Stimulated activated CD8-positive, alpha-beta memory T cell treated with anti-CD3 and anti-CD28 coated beads, Interleukin-15, amount 100 ng/mL, for 24 hours (primary cell): ENCODE measurements at places on chromosomes 2 and 18.

DNA sequence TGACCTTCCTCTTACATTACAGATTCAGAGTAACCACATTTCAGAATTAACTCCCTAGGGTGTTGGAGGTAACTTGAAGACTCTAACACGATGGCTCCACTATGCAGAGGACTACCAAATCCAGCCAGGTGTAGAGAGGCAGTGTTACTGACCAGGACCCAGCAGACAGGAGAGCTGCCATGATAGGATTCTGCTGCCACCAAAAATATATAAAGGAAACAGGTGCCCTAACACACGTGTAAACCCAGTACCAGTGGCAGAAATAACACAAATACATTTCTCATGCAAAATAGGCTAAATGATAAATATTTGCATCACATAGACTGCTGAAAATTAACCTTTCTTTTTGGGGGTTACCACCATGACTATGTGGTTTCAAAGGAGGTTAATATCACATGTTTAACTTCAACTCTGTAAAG lies 7.0 kb downstream of the ZBTB14 start:
- no peak for DNase-seq

DNA sequence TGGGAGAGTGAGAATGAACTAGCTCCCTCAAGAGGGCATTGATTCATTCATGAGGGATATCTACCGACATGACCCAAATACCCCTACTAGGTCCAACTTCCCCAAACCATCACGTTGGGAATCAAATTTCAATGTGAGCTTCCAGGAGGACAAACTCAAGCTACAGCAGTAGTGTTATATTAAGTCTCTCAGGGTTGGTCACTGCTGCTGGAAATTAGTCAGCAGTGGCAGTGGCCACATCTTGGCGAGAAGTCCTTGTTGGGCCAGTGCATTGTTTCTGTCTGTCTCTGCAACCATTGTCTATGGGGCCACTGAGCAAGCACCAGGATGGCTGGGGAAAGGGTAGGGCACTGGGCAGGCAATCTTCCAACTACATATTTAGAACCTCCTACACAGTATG lies 47.5 kb downstream of the THUMPD2 start:
- DNase-seq, result no peak

DNA sequence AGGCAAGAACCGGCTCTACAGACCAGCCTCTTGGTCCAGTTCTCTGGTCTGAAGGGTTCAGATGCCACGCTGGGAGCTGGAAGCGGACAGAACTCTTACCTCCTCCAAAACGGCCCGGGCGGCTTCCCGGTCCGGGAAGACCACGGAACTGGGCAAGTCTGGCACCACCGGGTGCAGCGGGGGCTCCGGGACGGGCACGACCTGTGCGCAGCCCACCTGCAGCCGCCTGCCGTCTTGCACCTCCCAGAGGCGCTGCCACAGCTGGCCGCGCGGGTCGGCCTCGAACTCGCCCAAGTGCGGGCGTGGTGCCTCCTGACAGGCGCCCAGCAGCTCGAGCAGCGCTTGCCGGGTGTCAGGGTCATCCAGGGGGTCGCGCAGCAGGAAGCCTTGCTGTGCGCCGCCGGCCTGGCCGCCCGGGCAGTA lies 773 bp downstream of the CMPK2 start:
- DNase-seq, result no peak

- DNase-seq, result no peak
These were observed 16.4 kb upstream of the NFU1 start for GRCh38 chr2:69453475-69454129.

DNA sequence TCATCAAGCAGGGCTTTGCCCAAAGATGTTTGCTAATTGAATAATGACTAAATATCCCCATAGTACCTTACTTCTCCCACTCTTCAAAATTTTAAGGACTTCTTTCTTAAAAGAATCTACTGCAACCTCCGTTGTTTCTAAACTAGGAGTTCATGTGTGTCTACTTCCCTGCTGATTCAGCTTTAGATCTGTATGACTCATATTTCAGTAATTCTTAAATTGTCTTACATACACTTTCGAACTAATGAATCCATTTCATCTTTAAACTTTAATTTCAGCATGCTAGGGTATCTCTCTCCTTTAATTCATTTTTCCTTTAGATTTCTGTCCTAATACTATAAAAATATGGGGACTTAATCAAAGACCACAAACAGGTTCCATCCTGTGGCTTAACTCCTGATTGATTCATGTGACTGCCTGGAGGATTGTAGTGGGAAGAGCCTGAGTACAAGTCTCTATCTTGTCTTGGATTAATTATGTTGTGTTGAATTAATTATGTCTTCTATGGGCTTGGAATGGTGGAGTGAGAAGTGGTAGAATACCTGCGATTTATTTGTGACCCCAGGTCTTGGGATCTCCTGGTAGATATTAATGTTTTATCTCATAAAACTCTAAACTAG lies 24.9 kb upstream of the COL5A2 start:
- no peak for DNase-seq

DNA sequence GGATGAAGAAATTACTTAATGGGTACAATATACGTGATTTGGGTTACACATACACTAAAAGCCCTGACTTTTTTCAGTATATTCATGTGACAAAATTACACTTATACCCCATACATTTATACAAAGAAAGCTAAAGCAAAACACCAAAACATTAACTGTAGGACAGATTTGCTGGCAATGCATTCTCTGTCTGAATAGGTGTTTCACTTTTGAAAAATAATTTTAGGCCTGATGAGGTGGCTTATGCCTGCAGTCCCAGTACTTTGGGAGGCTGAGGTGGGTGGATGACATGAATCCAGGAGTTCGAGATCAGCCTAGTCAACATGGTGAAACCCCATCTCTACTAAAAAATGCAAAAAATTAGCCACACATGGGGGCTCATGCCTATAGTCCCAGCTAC lies 301.5 kb upstream of the FAM98A start:
- no peak for DNase-seq

GRCh38 chr2:217415316-217415715 lies 555.5 kb upstream of the TNP1 start:
- no peak for DNase-seq

- DNase-seq, result peak; percentile 31
These were observed 38.8 kb upstream of the BMP10 start for GRCh38 chr2:68909793-68910674.

- DNase-seq, result no peak
These were observed 7.1 kb downstream of the NEUROD1 start for GRCh38 chr2:181673173-181673572.

DNA sequence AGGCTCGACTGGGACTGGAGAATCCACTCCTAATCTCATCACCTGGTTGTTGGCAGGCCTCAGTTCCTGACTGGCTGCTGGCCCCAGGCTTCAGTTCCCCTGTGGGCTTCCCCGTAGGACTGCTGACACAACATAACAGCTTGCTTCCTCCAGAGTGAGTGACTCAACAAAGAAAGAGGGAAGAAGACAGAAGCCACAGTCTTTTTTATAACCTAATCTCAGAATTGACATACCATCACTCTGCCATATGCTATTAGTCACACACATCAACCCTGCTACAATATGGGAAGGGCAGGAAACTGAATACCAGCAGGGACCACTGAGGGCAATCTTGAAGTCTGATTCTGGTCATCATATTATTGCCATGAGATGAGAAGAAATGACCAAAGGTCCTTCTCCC lies 76.8 kb upstream of the SLC14A2 start:
- no peak for DNase-seq

DNA sequence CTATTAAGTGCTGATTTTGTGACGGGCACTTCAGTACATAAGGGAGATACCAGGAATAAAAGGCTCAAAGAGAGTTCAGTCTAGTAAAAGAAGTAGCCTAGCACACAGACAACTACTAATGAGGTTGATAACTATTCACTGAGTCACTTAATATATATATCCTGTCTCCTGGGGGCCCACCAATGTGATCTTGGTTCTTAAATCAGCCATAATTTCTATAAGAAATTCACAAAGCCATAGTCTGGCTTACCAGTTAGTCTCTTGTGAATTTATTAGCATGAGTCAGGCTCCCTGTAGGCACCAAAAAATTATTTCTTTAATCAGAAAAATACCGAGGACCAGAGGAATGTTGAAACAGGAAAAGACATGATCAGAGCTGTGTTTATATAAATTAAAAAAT lies 10.4 kb downstream of the KCNE4 start:
- no peak for DNase-seq

GRCh38 chr2:196466581-196466980 lies 172.9 kb upstream of the CCDC150 start:
- DNase-seq, result no peak

DNA sequence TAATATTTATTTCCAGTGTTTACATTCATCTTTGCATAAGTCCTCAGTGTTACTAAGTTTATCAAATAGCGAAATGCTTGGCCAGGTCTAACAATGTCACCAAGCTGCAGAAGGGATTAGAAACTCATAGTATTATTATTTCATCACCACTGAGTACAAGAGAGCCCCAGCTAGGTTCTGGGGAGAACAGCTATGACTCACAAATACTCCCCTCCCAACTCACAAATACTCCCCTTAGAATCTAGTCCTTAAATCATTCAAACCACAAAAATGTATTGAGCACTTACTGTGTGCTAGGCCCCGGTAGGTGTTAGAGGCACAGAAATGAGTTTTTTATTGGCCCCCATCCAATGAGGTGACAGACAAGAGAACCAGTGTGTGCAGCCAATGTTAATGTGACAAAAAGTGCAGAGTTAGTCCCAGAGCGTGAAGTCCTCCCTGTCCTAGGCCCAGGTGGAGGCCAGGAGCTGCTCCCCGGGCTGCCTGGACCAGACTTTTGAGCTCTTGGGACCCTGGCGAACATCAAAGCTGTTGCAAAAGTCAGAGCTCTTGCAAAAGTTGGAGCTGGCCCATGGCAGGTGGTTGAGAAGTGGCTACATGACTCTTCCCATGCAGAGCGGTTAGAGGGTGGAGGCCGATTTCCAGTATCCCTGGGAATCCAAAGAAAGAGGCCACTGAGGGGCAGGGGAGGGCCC lies 9.8 kb downstream of the STEAP3 start:
- DNase-seq, result no peak

- DNase-seq, result no peak
These were observed 172.2 kb downstream of the LDLRAD4 start for GRCh38 chr18:13390711-13391110.

GRCh38 chr18:3186678-3187658 lies 32.8 kb downstream of the MYOM1 start:
- DNase-seq, result no peak

DNA sequence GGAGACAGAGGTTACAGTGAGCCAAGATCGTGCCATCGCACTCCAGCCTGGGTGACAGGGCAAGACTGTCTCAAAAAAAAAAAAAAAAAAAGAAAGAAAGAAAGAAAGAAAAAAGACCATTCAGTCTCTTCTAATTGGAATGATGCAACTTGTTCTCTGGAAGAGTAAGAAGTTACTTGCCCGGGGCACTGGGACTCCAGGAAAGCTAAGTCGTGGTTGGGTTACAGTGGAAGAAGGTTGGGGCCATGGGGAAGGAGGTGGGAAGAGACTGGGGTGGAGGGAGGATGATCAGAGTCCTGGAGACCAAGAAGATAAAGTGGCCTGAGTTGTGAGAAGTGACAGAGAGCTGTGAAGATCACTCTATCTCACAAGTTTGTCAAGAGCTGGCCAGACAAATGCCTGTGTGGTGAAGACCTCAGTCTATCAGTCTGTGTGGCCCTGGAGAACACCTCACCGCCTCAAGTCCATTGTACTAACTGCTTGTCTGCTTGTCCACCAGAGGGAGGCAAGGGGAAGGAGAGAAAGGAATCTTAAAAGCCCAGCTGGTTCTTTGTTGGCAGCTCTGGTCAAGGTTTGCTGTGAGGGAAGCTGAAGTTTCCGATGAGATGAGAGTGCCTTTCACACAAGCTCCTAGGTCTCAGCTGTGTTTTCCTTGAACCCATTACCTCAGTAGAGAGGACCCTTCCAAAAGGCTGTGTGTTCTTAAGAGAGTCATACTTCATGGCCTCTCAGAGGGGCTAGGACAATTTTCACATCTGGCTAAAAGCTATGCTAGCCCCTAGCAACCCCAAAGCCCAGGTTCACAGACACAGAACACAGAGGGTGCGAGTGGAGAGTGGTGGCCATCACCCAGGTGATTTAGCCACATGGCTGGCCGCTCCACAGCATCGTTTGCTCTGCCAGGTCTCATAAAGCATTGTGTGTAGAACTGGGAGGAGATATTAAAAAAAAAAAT lies 72.0 kb upstream of the TMEM178A start:
- DNase-seq, result no peak

DNA sequence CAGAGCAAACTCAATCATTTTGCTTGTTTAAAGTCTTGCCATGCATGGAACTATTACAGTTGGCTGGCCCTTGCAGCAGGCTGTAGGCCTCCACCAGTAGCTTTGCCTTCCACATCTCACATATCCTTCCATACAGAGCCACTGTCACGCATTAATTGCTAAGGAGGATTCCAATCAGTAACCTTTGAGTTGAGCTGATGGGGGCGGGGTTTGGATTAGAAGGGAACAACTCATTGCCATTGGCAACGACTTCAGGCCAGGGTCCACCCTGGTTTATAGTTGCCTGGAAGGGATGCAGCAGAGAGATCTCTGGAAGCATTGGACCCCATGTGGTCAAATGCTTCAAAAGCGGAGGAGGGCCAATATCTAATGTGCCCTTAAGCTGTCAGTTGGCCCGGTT lies 63.3 kb upstream of the TTC39C start:
- DNase-seq, result no peak

DNA sequence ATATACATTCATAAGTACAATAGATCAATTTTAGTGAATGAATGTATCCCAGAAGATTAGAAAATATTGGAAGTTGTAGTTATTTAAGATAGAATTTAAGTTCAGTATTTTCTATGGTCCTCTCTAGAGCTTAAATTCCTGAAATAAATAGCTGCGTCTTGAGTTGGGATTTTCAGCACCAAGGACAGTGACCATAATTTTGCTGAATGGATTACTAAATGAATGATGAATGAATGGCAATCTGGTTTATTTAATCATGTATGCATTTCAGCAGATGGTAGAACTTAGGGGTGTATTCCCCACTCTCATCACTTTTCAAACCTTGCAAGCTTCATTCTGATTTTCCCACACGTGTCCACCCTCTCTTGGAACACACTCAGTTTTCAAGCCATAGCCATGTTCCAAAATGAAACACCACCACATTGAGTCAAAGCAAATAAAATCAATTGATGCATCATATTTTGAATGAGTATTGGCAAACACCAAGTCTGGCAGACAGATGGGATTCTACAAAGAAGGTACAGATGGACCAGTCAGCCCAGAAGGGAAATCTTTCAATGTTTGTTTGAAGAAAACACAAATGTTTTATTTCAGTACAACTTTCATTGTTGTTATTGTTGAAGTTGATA lies 362.2 kb upstream of the NXPH2 start:
- no peak for DNase-seq
